ENCODE measurements at places on chromosomes 11 and 22. TPM values are rescaled to one million over a fixed set of nuclear protein-coding genes. Genes with fewer than 3 reads are reported as not detected.

Gene OSM
- 16.7 TPM for total RNA-seq

Gene ANO5
- not detected for total RNA-seq

Gene DGAT2
- 0.25 TPM for total RNA-seq

Gene TRPM5
- 0.91 TPM for total RNA-seq

Gene BRSK2
- 0.55 TPM for total RNA-seq

Gene TSGA10IP
- total RNA-seq: not detected

Gene IRAG1
- total RNA-seq: not detected

Gene TSPAN18
- 25.3 TPM for total RNA-seq

All from CD4-positive, alpha-beta T cell (primary cell).